ENCODE measurements at places on chromosomes 2 and 18.

DNA sequence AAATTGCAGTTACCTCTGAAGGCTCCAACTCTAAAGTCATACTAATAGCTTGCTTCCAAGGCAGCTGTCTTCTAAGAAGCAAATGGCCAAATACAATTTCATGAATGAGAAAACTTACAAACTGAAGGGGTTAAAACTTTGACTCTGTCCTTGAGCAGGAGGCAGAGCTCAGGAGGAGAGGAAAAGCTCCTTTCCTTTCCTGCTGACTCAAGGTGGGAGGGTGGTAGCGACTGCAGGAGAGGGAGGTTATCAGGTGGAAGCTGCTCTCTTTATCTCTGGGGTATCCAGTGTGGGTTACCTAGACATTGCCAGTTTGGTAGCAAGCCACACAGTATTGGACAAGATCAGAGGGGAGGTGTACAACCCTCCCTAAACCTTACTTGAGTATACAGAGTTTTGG, 2.7 kb upstream of the EFEMP1 start:
- no peak for DNase-seq

DNA sequence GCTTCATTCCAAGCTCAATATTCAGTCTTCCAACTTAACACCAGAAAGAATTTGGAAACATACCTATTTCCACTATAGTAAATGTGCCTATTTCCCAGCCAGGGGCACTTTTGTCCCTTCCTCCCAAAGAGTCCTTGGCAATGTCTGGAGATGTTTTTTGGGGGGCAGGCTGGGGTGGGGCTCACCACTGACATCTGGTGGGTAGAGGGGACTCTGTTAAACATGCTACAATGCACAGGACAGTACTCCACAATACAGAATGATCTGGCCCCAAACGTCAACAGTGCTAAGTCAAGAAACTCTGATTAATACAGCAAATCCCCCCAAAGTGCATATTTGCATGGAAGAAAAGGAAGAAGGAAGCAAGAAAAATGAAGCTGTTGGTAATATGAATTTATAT, 61.7 kb downstream of the SMIM21 start:
- DNase-seq: no peak

- DNase-seq: no peak
These were observed 276.3 kb upstream of the ERBB4 start for GRCh38 chr2:212814941-212815340.

- no peak for DNase-seq
These were observed 24.8 kb downstream of the GALM start for GRCh38 chr2:38690499-38691420.

DNA sequence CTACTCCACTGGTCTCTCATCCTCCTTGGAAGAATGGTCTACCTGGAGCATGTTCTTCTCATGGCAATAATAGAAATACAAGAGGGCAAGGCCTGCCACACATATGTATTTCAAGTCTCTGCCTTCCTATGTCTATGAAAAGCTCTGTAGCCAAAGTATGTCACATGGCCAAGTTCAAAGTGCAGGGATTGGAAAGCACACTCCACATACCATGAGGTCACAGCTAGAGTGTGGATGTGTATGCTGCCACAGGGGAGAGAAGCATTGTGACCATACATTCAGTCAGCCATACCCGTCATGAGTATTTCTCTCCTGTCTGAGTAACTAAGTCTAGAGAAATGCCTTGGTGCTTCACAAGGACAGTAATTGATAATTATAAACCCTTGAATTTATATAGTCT, 8.8 kb upstream of the EIF2AK3 start:
- no peak for DNase-seq

DNA sequence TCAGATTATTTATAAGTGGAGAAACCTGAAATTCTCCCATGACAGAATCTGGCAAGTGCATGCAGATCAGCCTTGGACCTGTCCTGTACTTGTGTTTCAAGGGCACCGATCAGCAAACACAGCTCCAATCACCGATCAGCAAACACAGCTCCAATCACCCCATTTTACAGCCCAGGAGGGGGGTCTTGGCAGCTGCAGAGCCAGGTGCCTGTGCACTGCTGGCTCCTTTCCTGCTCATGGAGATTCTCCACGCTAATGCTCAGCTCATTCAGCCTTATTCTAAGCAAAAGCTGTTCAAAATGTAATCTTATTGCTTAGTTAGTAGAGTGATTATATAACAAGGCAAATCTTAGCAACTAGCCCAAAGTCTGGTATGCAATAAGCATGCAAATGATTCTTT, 623.1 kb upstream of the HS6ST1 start:
- DNase-seq: no peak

DNA sequence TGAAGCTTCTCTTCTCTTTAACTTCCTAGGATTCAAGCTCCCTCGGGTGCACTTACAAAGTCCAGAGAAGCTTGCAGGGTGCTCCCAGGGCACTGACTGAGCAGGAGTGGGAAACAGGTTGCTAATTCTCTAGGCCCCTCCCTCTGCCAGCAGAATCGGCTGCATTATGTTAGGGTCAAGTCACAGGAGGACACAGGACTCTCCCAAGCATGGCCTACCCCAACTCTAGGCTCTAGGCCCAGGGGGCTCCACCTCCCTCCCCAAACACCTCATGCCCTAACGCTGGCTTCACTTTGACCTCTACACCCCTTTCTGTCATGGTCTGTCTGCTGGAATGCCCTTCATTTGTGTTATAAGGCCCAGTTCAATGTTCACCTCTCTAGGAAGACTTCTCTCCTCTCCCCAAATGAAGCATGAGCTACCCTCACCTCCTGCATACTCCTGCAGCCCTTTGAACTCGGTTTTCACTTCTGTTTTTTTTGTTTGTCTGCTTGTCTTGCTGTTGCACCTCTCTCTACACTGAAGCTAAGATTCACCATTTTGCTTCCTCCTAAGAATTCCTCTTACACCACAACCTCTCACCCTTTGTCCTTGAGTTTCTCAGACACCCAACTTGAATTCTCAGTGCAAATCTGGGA, 521.8 kb upstream of the ID2 start:
- no peak for DNase-seq

GRCh38 chr18:39434223-39434920, 1868.8 kb upstream of the CELF4 start:
- no peak for DNase-seq

DNA sequence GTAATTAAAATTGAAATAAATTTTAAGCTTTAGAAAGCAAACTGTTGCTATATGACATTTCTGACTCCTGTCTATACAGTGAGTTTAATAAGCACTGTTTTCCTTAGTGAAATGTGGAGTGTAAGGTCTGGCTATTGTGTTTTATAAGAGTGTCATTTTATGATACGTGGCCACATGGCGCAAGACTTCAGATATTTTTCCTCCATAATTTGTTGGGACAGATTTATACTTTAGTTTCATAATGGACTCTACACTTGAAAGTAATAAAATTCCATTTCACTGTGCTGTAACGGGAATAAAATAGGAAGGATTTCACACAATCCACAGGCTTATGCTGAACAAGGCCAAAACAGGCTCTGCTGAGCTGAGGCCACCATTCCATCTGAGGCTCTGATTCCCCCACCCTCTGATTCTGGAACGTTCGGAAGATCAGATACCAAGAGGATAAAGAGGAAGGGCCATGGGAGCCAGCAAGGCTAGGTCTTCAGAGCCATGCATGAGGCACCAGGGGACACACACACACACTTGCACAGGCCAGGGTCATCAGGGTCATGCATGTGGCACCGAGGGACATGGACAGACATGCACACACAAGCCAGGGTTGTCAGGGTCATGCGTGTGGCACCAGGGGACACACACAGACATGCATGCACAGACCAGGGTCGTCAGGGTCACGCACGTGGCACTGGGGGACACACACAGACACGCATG, 35.6 kb downstream of the HDAC4 start:
- no peak for DNase-seq

DNA sequence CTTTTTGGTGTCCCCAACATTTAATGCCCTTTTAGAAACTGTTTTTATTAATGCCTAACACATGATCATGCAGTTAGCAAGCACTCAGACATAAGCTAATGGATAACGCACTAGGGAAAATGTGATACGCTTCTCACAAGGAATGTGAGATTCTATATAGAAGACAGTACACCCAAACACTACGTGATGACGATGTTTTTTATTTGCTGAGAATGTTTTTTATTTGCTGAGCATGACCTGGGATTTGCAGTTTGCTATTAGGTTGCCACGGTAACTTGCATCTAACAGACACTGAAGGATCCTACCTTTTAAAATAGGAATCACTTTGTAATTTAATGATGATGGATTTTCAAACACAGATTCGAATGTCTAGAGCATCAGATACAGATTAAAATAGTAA, 4.9 kb downstream of the SMC6 start:
- DNase-seq: no peak

- DNase-seq: no peak
These were observed 52.9 kb downstream of the ANTXR1 start for GRCh38 chr2:69065735-69066336.

- no peak for DNase-seq
These were observed 32.0 kb downstream of the MERTK start for GRCh38 chr2:111930409-111930808.
